ENCODE measurements at places on chromosomes 3 and 15.
A peak's percentile ranks its signal among the peaks of the same experiment; 100 is the strongest.

- no peak for DNase-seq
These were observed 82.3 kb downstream of the IQSEC1 start for GRCh38 chr3:12990781-12991480.

DNA sequence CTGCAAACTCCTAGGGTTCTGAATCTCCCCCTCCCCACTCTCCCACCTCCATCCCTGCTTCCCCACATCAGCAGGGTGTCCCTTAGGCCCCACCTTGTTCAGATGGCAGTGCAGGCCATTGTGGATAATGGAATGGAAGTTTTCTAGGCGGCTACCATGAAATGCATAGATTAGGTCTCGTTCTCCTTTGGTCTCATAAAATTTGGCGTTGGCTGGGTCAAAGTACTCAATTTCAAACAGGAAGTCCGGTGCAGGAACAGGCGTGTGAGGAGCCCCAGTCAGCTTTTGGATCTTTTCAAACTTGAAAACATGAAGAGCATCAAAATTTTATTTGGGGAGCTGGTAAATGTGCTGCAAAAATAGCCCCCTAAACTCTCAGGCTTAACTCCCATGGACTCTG lies 20.2 kb downstream of the PARP16 start:
- DNase-seq: no peak

- DNase-seq: no peak
These were observed 7.9 kb upstream of the ISG20 start for GRCh38 chr15:88630798-88631463.

DNA sequence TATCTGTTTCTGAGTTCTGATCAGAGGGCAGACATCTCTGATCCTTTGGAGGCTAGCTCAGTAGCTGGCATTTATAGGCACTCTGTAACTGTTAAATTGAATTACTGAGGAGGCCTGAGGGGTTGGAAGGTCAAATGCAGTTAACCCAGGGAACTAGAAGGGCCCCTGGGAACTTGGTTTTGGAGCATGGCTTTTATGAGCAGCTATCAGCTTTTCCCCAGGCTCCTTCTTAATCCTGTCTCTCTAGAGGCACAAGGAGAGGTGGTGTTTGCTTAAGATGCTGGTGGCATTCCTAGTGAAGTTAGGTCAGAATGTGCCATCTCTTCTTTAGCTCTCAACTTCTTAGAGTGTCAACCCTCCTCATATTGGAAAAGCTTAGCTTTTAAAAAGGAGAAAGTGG lies 128.9 kb downstream of the LPP start:
- DNase-seq: no peak

- no peak for DNase-seq
These were observed 323.2 kb downstream of the PLCL2 start for GRCh38 chr3:17207979-17208378.

- no peak for DNase-seq
These were observed 95.5 kb downstream of the CBLB start for GRCh38 chr3:105773291-105773690.

- DNase-seq: no peak
These were observed 139.0 kb downstream of the CTNNB1 start for GRCh38 chr3:41338276-41338675.

- peak; percentile 85 for DNase-seq
These were observed at the start of gene P2RY1 for GRCh38 chr3:152834776-152835600. TSS of gene P2RY1 (plus strand) at chr3:152835131. CDS start at chr3:152835783, 652 bp downstream.

DNA sequence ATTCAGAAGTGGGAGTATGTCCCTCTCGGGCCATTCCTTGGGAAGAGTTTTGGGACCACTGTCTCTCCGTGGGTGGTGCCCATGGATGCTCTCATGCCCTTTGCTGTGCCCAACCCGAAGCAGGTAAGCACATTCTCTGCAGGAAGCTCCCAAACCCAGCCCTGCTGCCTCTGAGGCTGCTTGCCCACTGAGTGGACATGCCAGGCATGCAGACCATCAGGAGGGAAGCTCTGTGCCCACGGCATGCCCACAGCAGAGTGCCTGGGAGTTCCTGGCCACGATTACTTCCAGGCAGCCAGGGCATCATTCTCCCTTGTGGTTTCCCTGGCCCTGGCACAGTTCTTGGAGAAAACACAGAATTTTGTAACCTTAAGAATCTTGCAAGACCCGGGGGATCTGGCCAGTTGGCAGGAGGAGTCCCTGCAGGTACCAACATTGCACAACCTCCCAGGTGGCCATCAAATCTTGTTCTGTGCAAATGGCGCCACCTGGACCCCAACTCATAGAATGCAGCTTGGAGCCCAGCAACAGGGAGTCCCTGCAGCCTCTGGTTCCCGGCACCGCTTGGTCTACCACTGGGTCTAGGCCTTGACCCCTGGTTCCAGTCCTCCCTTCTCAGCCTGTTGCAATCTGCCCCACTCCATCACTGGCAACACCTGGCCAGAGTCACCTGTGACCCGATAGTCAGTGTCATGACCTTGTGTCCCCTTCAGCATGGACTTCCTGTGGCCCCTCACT lies 20.4 kb downstream of the FAH start:
- DNase-seq: peak; percentile 56

- no peak for DNase-seq
These were observed 65.3 kb downstream of the FLNB start for GRCh38 chr3:58073301-58074108.

- DNase-seq: no peak
These were observed 3.4 kb upstream of the RFTN1 start for GRCh38 chr3:16516695-16517481.

GRCh38 chr15:86813892-86814291 lies 734.2 kb downstream of the AGBL1 start:
- DNase-seq: no peak

DNA sequence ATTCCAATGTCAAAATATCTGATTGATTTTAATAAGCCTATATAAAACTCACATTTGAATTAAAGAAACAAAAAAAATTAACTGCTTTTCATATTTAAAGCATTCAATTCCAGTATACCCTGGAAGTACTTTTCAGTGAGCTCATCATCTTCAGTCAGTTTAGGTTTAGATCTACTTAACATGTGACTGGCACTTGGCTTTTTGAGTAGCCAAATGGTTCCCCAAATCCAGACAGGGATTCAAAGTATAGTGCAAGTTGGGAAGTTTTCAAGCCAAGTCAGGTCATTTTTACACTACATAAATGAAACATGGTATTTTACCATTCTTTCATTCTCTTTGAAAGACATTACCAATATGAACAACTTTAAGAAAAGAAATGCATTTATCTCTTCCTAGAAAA lies 57.5 kb downstream of the ATP8B4 start:
- peak; percentile 26 for DNase-seq

DNA sequence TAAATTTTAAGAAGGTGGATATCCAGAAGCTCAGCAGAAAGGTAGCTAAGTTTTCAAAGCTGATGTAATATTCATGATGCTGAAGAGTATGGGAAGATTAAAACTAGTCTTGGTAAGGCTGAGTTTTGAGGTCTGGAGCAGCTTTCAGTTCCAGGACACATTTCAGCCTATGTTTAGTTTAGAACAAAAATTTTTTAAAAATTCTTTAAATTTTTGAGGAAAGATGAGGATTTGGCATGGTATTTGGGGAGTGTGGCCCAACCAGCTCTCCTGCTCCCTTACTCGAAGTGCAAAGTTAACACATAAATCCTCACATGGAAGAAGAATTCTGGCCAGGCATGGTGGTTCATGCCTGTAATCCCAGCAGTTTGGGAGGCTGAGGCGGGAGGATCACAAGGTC lies 1039.1 kb downstream of the NAALADL2 start:
- no peak for DNase-seq

GRCh38 chr3:62601238-62602070 lies 228.1 kb upstream of the FEZF2 start:
- no peak for DNase-seq

GRCh38 chr15:26598704-26599103 lies 174.2 kb downstream of the GABRB3 start:
- DNase-seq: no peak
